Left ventricle myocardium inferior (tissue), 1 donor: ENCODE measurements at places on chromosomes 5 and 9. TPM values are rescaled to one million over a fixed set of nuclear protein-coding genes. Genes with fewer than 3 reads are reported as not detected.

DNA sequence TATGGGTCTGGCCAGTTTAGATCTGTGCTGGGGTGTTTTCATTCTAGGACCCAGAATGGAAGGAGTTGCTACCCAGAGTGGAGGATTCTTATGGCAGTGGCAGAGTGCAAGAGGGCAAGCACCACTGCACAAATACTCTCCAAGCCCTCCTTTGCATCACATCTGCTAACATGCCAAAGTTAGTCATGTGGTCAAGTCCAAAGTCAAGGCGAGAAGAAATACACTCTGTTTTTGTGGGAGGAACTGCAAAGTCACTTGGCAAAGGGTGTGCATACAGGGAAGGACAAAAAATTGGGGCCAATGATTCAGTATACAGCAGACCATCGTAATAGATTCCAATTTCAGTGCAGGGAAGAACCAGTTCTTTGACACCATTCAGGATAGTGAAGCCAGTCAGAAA is 43.9 kb upstream of the HMGCS1 start:
- H3K4me1 ChIP-seq: no peaks in the 10 kb centered on the region
- DNase-seq: no peak
- no peak overlapping the region for H3K27ac ChIP-seq
- no peak overlapping the region for H3K4me3 ChIP-seq

- peak; percentile 71 for DNase-seq
- peaks cover 23% of the 10 kb centered on the region for H3K4me1 ChIP-seq
- H3K27ac ChIP-seq: no peak within 1 kb of the TSS
- H3K36me3 ChIP-seq: no peaks in the 10 kb centered on the region
- no peak within 1 kb of the TSS for H3K4me3 ChIP-seq
- H3K27me3 ChIP-seq: peaks cover 44% of the 10 kb centered on the region
Observed at GRCh38 chr9:137227054-137227852, at the start of gene RNF224. RNF224 (plus strand) TSS chr9:137227502; CDS start chr9:137228336, 834 bp downstream.

- no peaks in the 10 kb centered on the region for H3K27me3 ChIP-seq
- no peak overlapping the region for H3K4me3 ChIP-seq
- H3K27ac ChIP-seq: no peak overlapping the region
- peaks cover 59% of the 10 kb centered on the region for H3K4me1 ChIP-seq
Observed at GRCh38 chr9:75105019-75105540, 16.8 kb downstream of the OSTF1 start.

DNA sequence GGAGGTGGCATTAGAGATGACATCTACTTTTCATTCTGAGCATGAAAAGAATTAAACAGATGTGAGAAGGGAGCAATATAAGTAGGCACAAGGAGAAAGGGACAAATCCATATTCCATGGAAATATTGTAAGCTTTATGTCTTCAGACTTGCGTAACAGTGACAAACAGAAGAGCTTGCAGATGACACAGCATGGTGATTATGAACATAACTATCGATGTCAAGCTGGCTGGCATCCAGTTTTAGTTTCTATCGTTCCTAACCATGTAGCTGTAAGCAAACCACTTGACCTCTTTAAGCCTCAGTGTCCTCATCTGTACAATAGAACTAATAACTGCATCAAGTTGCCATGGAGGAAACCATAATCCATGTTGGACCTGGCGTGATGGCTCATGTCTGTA is 246.7 kb upstream of the ADRA1B start:
- H3K4me1 ChIP-seq: no peaks in the 10 kb centered on the region
- no peak for DNase-seq
- H3K27me3 ChIP-seq: no peaks in the 10 kb centered on the region

DNA sequence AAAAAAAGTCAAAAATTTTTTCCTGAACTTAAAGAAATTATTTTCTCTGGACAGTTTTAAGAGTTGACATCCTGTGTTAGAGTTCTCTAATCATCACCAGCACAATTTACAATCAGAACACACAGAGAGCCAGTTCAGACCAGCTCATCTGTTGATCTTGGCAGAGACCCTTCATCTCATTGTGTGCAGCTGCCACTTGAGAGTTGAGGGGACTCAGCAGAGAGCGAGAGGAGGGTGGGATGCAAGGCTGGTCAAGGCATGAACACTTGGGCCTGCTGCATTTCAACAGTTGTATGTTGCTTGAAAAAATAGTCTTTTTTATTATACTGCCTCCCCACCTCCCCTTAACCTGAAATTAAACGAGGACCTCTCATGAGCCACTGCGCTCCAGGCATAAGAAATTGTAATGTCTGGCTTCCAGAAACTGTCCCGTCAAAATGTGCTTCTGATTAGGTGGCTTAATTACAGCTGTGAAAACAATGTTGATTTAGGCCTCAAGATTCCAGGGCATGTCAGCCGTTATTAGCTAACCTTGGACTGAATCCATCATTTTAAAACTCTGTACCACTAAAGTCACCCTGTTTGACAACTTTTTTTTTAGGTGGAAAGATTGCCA is 383.6 kb downstream of the CCDC171 start:
- no peaks in the 10 kb centered on the region for H3K36me3 ChIP-seq
- DNase-seq: peak; percentile 18
- no peak overlapping the region for H3K4me3 ChIP-seq
- H3K27me3 ChIP-seq: no peaks in the 10 kb centered on the region
- H3K27ac ChIP-seq: peak overlapping the region; percentile 31
- H3K4me1 ChIP-seq: peaks cover 3% of the 10 kb centered on the region

DNA sequence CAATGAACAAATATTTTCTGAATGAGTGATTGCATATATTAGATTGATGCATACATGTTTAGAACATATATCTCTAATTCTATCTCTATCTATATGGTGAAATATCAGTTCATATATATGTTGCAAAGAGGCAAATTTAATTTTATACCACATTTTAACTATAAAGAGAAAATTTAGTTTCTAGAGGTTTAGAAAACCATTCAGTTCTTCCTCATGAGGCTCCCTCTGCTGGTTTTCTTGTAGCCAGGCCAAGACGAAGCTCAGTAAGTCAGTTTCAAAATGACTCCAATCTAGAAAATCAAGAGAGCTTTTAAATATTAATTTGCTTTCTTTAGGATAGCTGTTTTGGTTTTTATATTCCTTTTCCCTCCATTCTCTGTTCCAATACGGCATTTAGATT is 312.1 kb downstream of the TMEM232 start:
- no peak for DNase-seq
- no peak overlapping the region for H3K4me3 ChIP-seq
- H3K36me3 ChIP-seq: no peaks in the 10 kb centered on the region
- no peak overlapping the region for H3K27ac ChIP-seq

GRCh38 chr5:77892061-77893010 is 116.2 kb upstream of the TBCA start:
- H3K4me1 ChIP-seq: peaks cover 3% of the 10 kb centered on the region
- H3K36me3 ChIP-seq: no peaks in the 10 kb centered on the region
- H3K27me3 ChIP-seq: peaks cover 5% of the 10 kb centered on the region
- DNase-seq: no peak

DNA sequence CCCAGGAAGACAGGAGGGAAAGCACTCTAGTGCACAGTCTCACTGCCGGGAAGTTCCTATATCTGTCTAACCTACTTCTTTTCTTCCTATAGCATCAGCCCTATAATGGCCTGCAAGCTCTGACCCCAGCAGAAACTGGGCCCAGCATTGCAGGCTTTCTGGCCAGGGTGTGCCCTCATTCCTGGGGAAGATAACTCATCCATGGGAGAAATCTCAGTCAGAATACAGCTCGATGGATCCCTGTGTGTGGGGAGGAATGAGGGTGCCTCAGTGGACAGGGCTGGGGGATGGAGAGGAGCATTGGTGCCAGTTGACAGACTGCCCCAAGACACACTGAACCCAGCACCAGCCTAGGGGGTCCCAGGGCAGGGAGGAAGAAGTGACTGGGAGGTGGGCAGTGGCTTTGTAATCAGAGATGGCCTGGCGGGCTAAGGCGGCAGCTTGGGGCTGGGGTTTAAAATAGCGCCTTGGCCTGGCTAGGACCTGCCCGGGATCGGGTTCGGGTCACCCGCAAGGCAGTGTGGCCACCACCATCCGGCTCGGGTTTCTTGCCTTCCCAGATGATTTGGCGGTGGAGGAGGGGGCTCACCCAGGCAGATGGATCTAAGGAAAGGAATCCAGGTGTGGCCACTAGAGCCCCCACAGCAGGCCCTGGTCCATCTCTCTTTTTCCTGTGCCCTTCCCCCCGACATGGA is 7.6 kb upstream of the CXXC5 start:
- H3K27ac ChIP-seq: no peak overlapping the region
- no peak for DNase-seq
- peaks cover 56% of the 10 kb centered on the region for H3K4me1 ChIP-seq
- H3K4me3 ChIP-seq: no peak overlapping the region
- no peaks in the 10 kb centered on the region for H3K27me3 ChIP-seq

DNA sequence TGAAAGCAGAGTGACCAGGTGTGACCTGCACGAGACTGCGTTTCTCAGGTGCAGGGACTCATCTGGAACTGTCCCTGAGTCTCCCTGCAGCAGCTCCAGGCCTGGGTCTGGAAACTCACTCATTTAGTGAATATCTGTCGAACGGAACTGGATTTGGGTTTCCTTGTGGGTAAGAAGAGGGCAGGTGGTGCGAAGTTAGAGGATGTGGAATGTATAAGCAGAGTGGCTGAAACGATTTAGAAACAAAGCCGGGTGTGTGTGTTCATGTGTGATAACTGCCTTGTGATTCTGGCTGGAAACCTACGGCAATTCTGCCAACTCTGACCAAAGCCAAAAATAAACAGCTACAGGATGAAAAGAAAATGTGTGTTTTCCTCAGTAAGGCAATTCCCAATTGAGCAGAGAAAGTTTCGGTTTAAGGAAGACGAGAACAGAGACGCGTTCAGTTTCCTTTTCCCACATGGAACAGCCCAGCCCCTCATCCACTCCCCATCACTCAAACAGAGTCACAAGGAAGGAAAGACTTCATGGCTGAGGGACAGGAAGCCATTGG is 130.3 kb downstream of the NSG2 start:
- peak overlapping the region; percentile 3 for H3K4me3 ChIP-seq
- no peaks in the 10 kb centered on the region for H3K4me1 ChIP-seq
- H3K27me3 ChIP-seq: peaks cover 89% of the 10 kb centered on the region
- no peaks in the 10 kb centered on the region for H3K36me3 ChIP-seq

DNA sequence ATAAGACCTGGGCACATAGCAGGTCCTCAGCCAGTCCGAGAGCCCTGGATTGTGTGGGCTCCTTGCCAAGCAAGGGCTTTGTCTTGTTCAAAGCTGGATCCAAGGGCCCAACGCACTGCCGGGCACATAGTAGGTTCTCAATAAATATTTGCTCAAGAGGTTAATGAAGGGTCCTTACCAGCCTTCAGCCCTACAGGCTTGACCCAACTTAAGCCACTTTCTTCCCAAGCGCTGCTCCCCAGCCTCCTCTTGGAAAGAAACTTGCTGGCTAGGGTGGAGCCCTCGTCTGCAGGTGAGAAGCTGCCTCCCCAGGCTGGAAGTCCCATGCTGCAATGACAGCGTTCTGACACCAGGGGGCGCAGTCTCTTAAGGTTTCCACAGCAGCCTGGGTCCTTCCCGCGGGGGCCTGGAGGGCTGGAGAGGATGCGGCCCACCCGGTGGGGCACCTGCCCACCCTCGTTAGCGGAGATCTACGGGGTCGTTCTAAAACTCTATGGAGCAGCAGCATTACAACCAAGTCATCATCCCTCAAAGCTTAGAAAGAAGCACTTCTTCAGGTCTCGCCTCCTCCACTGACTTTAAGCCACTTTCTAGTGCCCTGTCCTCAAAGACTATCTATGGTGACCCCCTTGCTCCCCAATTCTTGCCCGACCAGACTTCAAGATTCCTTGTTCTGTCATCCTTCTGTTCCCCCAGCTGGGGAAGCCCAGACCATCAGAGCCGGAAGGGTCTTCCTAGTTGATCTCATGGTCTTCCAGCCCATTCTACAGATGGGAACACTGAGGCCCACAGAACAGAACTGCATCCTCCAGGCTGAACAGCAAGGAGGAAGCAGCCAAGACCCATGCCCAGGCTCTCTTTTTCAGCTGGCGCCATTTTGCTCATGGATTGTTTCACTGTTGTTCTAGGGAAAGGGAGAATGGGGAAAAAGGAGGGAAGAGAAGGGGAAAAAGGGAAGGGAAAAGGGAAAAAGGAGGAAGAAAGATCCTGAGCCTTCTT is 115.4 kb downstream of the LHX2 start:
- no peaks in the 10 kb centered on the region for H3K4me1 ChIP-seq
- H3K4me3 ChIP-seq: no peak overlapping the region
- peak; percentile 70 for DNase-seq
- H3K27ac ChIP-seq: no peak overlapping the region
- no peaks in the 10 kb centered on the region for H3K36me3 ChIP-seq

The ITK gene
- total RNA-seq: 0.36 TPM

The TGFBR1 gene
- 12.3 TPM for total RNA-seq

The KIF12 gene
- not detected for total RNA-seq
